ENCODE measurements at places on chromosomes 7 and 10.

GRCh38 chr10:33523236-33523792 is 188.8 kb upstream of the NRP1 start:
- DNase-seq = no peak

DNA sequence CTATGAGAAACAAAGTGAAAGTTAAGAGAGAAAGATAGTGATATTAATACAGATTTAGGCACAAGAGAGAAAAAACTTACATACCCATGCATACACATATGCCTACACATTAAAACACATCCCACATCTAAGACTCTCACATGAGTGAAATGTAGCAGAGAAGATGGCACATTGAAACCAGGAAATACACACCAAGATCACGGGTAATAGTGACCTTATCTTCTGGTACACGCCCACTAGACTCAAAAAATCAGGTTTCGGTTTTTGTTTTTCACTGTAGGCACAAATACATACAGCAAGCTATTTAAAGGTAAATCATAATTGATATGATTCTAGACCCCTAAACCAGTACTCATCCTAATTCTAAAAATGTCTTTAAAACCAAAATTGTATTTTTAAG is 225.2 kb upstream of the TAC1 start:
- DNase-seq = no peak

DNA sequence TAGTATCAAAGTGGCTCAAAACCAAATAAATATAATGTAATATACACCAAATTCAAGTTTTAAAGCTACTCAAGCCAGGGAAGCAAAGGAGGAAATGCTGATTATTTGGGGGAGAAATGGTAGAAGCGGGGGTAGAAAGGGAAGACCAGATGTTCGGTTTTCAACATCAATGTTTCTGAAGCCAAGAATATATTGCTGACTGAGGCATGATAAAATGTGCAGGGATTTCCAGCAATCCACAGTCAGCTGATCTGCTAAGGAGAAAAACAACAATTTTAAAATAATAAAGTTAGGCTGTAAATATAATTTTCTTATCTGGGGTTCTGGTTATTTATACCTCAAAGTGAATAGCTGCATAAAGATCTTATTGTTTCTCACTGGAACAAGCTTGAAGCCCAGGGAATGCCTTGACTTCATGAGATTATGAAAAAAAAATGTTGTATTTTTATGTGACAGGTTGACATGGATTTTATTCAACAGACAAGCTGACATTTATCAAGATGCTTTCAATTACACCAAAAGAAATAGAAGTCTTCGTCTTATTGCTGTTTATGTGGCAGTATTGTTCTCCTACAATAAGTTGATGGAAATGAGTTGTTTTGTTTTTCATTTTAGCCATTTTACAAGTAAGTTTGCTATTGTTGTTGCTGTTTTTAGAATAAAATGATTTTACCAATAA is 28.6 kb upstream of the BMPER start:
- no peak for DNase-seq

- DNase-seq = no peak
These were observed 8.4 kb upstream of the CDK14 start for GRCh38 chr7:90587766-90588165.

DNA sequence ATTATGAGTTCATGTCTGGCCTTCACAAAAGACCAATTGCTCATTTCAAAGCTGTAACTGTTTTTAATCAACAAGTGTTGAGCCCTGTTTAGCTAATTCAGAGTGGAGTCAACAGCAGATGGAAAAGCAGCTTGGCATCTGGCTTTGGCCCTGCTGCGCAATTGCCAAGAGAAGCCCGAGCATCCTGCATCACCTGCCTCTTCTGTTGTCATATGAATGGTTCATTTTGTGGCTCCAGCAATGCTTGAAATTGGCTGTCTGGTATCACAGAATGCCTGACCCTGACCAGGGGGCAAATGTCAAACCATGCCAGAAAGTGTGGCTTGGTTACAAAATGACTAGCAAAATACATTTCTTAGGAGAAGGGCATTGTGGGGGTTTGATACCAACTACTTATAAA is 296.5 kb upstream of the PHF14 start:
- DNase-seq = no peak

DNA sequence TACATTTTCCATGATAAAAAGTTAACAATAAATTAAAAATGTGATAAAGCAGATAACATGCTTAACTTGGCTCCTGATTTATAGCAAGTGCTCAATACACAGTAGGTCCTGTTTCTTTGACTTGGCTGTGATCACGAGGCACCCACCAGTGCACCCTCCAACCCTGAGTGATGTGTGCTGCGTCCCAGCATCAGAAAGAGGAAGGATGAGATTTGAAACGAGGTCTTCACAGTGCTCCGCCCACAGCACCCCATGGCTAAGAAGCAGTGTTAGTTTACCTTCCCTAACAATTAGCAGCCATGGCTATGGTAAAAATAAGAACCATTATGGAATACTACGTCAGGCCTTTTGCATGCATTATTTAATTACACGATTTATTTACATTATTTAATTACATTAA is 292.0 kb upstream of the ZMIZ1 start:
- no peak for DNase-seq

GRCh38 chr7:42746214-42746613 is 165.7 kb downstream of the C7orf25 start:
- DNase-seq = no peak

DNA sequence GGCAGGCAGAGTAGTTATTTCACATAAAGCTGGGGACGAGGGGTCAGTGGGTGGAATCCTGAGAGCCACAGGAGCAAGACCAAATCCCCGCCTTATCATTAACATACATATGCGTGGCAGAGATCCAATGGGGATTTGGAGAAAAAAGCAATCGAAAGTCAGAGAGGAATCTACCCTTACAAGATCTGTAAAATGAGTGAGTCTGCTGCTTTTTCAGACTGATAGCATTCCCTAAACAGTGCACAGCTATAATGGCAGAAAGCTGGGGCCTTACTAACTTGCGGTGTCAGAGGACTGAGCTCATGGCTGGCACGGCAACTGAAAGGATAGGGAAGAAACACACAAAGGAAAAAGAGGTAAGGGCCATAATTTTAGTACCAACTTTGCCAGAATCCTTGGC is 25.0 kb downstream of the GPR22 start:
- no peak for DNase-seq

DNA sequence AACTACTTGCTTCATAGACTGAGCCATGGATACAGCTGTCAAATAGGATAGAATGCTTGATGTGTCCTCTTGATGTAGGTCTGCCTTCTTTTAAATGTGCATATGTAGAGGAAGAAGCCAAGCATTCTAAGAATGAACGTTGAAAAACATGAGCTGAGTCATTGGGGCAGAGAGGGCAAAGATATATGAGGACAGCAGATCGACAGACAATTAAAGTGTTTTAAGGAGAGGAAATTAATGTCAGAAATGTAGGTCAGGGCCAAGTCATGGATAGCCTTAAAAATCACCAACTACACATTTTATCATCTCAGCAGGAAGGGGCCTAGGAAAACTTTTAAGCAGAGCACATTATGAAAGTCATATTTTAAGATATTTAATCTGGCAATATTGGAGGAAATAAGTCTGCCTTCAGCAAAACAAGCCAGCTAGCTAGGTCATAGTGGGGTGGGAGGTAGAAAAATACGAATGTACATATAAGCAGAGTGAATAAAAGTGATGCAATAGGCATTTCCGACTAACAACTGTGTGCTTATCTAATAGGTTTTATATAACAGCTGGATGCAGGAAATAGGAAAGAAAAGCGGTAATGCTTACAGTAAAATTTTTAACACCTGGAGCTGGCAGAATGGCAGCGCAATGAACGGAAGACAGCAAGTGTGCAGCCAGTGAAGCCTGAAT is 638.3 kb upstream of the TPK1 start:
- no peak for DNase-seq

DNA sequence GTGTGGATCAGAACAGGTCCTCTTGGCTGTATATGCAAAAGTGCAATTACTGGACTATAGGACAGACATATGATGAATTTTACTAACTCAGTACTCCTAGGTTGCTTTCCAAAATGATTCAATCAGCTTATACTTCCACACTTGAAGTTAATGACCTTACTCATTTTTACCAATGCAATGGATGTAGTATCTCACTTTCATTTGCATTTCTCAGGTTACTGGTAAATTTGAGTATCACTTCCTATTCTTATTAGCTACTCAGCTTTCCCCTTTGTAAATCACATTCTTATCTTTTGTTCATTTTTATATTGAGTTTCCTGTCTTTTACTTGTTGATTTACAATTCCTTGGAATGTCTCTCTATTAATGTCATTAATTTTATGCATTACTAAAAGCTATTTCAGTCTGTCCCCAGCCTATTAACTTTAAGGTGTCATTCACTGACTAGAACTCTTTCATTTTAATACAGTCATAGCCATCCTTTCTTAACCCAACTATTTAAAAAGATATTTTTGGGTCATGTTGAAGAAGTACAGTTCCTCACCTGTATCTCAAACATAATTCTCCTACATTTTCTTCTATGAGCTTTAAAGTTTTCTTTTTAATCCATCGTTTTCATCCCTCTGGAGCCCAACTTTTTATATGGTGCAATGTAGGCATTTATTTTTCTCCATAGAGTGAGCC is 88.6 kb downstream of the VIM start:
- DNase-seq = no peak

- DNase-seq = no peak
These were observed 89.1 kb downstream of the EGFR start for GRCh38 chr7:55107946-55108345.

- no peak for DNase-seq
These were observed 1.3 kb downstream of the STAMBPL1 start for GRCh38 chr10:88881320-88881719.

GRCh38 chr7:26305090-26305868 is 13.6 kb downstream of the SNX10 start:
- no peak for DNase-seq

GRCh38 chr10:52729271-52730104 is 43.1 kb downstream of the MBL2 start:
- DNase-seq = no peak

DNA sequence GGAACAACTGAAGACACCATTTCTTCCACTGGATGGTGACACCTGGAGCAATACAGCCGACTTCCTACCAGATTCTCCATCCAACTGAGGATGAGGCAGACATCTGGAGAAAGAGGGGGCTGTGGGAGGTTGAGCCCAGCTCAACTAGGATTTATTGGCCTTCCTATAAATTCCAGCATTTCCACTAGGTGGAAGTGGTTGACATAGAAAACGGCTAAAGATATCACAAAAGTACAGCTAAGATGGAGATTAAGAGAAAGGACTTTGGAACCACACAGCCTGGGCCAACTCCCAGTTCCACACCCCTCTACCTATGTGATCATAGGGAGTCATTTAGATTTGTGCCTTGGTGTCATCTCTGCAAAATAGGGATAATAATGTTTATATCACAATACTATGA is 61.3 kb upstream of the CAV2 start:
- no peak for DNase-seq

DNA sequence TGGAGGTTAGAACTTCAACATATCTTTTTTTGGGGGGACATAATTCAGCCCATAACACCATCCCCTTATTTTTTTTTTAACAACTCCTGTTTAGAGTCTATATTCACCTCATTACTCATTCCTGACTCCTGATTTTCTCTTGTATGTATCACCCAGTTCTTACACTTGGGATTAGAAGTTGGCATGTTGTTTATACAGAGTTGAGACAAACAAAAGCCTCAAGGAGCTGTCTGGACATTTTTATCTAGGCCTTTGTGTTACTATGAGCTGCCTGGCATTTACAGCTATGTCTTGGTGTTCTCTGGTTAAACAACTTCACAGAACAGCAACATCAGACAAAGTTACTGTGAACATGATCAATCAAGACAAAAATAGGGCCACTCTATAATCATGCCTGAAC is 517.5 kb downstream of the KIF20B start:
- no peak for DNase-seq

- no peak for DNase-seq
These were observed 342.7 kb upstream of the KLF6 start for GRCh38 chr10:4127518-4128315.

DNA sequence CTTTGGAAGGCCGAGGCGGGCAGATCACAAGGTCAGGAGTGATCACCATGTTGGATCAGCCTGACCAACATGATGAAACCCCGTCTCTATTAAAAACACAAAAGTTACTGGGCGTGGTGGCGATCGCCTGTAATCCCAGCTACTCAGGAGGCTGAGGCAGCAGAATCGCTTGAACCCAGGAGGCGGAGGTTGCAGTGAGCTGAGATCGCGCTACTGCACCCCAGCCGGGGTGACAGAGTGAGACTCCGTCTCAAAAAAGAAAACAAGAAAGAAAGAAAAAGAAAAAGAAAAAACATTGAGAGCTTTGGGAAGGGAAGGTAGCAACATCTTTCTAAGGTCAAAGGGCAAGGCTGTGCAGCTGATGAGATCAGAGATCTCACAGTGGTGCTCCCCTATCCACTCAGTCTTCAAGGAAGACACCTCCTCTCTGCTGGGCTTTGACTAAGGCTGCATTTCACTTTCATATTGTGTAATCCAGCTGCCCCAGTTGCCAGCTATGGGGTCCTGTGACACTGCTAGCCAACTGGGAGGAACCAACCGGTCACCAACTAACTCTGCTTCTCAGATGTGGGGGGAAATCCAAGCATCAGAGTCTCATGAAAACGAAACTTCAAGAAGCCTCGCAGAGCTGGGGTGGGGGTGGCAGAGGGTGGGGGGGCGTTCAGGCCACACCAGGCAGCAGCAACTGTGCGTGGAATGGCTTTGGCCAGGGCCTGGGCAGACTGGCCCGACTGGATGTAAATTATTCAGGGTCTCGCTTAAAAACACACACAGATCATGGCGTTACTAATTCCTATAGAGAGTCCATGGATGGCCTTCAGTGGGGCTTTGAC is 1.5 kb downstream of the IL15RA start:
- DNase-seq = no peak

GRCh38 chr7:70583965-70584883 is 547.7 kb upstream of the GALNT17 start:
- no peak for DNase-seq

- no peak for DNase-seq
These were observed 655.7 kb downstream of the INHBA start for GRCh38 chr7:41047211-41047610.

DNA sequence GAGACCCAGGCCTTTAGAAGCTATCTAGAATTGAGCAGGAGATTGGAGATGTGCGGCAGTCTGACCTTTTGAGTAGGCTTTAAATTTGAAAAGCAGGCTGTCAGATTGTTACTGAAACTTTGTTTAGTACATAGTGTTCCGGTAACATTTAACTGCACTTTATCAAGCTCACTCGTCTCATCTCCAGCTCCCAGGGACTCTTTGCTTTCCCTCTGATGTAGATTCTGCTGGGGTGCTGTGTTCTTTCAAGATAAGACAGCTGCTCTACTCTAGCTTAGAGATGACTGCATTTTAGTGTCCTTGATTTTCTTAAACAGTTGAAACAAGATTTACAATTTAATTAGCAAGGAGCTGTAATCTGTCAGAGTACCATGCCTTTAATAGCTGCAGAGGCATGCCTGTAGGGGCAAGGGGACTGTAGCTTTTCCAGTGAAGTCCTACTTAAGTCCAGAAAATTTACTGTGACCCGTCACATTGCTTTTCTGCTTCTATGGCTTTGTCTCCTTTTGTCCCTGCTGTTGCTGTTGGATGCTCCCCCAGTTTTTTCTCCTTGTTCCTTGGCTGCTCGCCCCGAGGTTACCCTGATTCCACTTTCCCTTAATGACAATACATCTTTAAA is 56.4 kb upstream of the MTPN start:
- DNase-seq = no peak
